ENCODE measurements at places on chromosomes 2 and 18.

GRCh38 chr2:139045524-139045923 lies 265.3 kb upstream of the NXPH2 start:
- no peak for DNase-seq

DNA sequence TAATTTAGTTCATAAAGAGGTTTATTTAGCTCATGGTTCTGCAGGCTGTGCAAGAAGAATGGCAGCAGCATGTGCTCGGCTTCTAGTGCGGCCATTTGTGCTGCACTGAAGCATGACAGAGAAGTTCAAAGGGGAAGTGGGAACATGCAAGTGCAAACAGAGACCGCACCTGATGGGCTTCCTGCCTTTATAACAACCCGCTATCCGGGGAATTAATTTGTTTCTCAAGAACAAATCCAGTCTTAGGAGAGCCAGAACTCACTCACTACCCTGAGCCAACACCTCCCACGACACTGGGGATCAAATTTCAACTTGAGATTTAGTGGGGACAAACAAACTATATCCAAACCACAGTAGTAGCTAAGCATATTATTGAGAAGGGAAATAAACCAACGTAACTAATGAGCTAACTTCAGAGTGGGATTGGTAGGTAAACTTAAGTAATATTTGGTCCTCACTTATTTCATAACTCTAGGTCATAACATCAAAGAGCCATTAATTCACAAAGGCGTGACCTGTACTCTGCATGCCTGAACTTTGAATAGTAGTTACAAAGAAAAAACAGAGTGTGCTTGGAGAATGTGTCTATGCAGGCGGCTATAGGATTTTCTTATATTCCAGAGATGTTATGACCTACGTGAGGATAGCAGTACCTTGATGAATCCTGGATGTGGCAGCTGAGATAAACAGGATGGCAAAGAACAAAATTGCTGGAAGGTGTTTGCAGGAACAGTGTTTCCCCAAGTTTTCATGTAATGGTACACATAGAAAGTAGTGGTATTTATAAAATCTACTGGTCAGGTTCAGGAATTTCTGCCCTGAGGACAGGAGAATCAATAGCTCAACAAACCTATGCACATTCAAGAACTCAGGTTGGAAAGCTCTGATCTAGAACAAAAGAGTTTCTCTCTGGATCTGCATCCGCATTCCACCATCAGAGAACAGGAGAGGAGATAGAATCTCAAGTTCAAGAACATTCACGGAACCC lies 845.9 kb upstream of the ID2 start:
- no peak for DNase-seq

- DNase-seq: no peak
Measured at GRCh38 chr2:26020231-26020640, 13.6 kb upstream of the RAB10 start.

DNA sequence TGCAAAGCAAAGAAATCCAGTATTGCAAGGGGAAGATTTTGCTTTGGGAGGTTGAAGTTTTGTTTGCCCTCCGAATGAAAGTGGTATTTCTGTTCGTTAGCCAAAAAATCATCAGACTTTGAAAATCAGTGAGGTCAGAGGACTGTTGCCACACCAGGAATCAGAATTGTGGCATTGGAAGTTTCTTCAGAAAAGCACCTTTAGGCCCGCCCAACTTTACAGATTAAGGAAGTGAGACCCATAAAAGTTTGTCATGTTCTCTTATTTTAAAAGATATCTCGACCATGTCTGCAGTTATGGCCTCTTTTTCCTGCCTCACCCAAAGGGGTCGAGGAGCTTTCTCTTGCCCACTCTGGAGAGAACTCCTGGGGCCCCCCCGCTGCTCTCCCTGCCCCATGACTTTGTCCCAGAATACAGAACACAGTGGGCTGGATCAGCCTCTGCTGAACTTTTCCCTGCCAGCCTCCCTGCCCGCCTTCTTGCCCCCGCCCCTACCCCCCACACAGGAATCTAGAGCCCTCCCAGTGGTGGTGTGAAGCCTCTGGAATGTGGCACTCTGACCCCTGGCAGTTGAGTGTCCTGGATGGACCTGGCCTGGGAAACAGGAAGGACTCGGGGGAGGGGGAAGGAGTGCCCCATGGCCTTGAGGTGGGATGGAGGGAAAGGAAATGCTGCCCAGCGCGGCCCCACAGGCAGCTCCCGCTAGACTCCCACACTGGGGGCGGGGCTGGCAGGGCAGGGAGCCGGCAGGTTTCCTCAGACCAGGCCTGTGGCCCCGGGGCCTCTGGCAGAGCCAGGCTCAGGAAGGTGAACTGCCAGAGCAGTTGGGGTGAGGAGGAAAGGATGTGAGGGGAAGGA lies 25.3 kb downstream of the CRIM1 start:
- DNase-seq: no peak

DNA sequence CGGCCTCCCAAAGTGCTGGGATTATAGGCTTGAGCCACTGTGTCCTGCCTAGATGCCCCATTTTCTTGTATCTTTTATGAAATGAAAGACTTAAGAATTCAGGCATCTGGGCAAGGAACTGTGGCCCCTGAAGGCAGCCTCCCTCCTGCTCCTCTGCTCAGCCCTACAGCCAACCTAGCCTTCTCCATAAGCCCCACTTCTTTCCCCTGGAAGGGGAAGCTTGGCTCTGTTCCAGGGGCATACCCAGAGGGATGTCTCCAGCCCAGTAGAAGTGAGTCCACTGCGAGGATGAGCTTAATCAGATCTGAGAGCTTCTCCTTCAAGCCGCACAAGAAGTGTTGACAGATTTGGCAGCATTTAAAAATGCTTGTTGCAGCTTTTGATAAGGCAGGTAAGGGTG lies 39.7 kb downstream of the RHOB start:
- DNase-seq: no peak

DNA sequence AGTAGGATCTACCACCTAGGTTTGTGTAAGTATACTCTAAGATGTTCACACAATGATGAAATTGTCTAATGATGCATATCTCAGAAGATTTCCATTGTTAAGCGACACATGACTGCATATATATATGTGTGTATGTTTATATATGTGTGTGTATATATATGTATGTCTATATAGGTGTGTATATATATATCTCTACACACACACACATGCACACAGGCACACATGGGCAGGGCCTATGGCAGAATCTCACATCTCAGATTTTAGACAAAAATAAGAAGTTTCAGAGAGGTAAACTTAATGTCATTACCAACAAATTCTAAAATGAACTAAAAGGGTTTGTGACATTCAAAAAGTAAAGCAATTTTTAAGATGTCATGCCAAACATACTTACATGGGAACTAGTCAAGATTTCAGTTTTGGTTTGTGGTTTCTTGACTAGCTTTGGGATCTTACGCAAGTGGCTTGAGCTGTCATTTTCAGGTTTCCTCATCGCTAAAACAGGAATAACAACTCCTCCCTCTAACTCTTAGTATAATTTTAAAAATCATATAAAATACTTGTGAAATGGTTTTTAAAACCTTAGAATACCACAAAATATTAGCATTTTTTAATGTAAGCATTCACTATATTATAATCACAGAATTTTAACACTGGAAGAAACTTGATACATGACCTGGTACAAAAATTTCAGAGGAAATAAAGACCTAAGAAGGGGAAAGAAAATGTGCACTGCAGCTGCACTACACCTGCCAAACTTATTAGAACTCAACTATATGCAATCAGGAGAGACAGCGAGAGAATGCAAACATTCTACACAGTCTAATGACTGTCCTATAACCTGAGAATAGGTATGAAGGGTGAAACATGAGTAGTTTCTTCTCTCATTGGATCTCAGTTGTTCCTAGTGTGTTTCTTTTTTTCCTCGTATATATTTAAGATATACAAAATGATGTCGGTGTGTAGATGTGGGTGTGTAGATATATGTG lies 75.7 kb downstream of the TTC21B start:
- no peak for DNase-seq

DNA sequence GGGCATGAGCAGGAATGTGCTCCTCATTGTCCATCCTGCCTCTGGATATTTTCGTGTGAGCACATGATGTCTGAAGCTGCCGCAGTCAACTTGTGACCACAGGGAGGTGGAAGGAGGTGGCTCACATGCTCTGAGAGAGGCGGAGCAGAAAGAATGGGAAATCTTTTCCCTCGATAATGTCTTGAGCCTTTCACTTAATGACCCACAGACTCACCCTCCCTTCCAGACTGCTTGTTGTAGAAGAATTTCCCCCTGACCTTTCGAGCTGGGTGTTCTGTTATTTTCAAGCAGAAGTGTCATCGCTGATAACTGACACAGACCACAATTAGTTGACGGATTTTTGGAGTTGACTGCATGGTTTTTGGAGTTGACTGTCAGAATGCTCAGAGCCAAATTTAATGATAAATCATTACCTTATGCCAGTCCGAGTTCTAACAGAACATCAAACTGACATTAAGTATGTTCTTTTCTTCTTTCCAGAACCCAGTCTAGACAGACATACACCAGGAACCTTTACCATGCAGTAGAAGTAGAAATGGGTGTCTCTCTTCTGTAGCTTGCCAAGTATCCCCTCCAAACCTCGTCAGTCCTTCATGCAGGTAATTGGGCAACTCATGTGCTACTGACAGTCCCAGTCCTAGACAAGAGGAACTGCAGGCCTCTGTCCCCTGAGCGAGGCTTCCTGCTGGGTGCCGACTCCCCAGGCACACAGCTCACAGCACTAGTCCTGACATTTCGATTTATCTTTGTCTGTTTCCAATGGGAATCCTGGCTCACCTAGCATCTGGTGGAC lies 29.4 kb upstream of the RTTN start:
- no peak for DNase-seq

DNA sequence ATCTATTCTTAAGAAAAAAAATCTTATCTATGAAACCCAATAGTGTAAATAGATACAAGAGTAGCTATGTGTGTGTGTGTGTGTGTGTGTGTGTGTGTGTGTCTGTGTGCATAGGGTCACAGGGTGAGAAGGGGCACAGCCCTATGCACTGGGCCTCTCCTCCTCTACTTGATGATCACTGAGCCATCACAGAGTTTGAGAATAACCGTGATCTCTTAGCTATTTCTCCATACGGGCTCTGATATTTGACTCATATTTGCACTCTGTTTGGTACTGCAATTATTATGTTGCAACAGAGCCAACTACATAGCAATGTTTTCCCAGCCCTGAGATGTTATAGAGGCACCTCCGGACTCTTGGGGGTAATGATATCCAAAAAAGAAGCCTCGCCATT lies 28.8 kb upstream of the SLC40A1 start:
- DNase-seq: no peak

GRCh38 chr18:8627540-8627939 lies 18.3 kb downstream of the RAB12 start:
- DNase-seq: no peak

DNA sequence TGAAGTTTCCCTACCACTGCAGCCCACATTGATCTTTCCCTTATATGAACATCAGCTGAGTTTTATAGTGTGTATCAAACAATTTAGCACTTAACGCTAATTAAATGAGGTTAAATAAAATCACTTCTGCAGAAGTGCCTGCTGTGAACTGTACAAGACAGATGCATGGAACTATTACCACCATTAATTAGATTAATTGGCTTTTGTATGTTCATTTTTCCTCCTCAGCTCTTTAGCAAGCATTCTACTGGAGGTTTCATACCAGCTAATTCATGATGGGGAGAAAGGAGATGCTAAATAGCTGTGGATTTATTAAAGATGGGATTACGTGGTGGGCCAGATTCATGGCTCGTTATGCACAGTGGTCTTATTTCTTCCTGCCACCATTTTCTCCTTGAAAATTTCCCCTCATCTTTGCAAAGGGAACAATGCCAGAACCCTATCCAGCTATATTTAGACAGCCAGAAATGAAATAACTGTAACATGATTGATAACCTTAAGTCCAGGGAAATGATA lies 96.7 kb downstream of the CNTNAP5 start:
- DNase-seq: no peak

GRCh38 chr18:49177071-49177470 lies 226.3 kb upstream of the SMAD7 start:
- no peak for DNase-seq

DNA sequence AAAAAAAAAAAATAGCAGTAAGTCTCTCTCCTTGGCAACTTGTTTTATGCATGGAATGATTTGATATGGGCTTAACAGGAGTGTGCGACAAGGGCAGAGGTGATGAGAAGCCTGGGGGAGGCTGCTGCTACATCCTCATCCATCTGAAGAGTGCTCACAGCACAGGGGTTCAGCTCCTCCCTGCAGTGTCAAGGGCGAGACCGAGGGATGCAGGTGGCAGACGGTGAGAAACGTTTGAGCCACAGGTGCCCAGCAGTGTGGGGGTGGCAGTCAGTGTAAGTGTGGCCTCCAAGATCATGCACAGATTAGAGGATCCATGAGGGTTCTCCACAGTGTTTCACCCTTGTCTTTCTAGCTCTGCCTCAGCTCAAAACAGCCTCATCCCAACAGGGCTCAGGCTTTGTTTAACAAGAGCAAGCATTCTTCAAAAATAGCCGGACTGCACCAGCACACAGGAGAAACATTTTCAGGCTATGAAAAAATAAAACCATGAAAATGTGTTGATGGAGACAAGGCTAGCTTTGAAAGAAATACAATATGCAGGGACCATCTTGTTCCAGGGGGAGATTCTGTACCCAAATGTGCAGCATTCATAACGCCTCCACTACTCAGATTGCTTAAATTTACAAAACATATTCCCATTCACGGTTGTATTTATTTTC lies 324.5 kb upstream of the MYT1L start:
- no peak for DNase-seq

DNA sequence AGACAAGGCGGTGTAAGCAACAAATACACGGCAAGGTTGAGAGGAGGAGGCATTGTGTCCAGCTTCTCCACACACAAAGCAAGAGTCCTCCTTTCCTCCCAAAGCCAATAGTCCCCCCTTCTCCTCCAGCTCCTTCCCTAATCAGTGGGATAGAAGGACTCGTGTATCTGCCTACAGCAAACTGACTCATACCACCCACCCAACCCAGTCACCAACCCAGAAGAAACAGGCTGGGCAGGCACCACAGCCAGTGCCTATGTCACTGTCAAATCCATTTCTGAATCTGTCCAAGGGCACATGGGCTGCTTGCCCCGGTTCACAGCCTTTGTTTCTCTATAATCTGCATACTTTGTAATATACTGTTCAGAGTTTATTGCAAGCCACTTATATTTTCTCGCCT lies 19.2 kb upstream of the NMS start:
- no peak for DNase-seq

- no peak for DNase-seq
Measured at GRCh38 chr2:74428675-74429074, 7.1 kb downstream of the WDR54 start.

- no peak for DNase-seq
Measured at GRCh38 chr2:26483957-26484565, 6.1 kb upstream of the OTOF start.

GRCh38 chr2:32246911-32247310 lies 17.8 kb downstream of the NLRC4 start:
- DNase-seq: no peak

DNA sequence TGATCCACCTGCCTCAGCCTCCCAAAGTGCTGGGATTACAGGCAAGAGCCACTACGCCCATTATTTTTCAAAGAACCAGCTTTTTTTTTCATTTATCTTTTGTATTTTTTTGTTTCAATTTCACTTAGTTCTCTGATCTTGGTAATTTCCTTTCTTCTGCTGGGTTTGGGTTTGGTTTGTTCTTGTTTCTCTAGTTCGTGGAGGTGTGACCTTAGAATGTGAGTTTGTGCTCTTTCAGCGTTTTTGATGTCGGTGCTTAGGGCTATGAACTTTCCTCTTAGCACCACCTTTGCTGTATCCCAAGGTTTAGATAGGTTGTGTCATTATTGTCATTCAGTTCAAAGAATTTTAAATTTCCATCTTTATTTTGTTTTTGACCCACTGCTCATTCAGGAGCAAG lies 86.7 kb upstream of the MSTN start:
- no peak for DNase-seq
